ENCODE measurements at places on chromosomes 16 and 17. TPM values are rescaled to one million over a fixed set of nuclear protein-coding genes. Genes with fewer than 3 reads are reported as not detected.

The SDR42E2 gene
- not detected for polyA plus RNA-seq

The MRPS23 gene
- polyA plus RNA-seq: 34.1 TPM

The STX1B gene
- polyA plus RNA-seq: 1.6 TPM

The RASL10B gene
- 3.2 TPM for polyA plus RNA-seq

The CACNG5 gene
- not detected for polyA plus RNA-seq

DNA sequence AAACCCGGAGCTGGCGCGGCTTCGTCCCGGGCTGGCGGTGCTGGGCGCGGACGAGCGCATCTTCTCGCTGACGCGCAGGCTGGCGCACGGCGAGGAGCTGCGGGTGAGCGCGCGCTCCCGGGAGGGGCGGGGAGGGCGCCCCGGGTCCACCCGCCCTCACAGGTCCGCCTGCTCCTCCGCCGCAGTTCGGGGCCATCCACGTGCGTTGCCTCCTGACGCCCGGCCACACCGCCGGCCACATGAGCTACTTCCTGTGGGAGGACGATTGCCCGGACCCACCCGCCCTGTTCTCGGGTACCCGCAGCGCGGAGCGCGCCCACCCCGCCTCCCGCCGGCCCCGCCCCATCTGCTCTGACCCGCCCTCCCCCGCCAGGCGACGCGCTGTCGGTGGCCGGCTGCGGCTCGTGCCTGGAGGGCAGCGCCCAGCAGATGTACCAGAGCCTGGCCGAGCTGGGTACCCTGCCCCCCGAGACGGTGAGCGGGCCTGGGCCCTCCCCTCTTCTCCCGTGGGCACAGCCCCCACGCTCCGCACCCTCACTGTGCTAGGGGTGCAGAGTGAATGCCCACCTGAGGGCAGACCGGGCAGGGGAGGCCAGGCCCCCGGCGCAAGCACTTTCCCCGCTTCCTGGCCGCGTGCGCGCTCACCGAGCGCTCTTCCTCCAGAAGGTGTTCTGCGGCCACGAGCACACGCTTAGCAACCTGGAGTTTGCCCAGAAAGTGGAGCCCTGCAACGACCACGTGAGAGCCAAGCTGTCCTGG, 1.4 kb downstream of the HAGHL start:
- DNase-seq: no peak

GRCh38 chr16:66881014-66881417, 701 bp downstream of the PDP2 start:
- no peak for DNase-seq

GRCh38 chr17:9912121-9913099, 7.3 kb upstream of the RCVRN start:
- no peak for DNase-seq

- DNase-seq: no peak
Measured at GRCh38 chr16:5916711-5917191, 819.2 kb upstream of the EEF2KMT start.

GRCh38 chr16:67271446-67271845, 7.9 kb upstream of the PLEKHG4 start:
- DNase-seq: no peak

DNA sequence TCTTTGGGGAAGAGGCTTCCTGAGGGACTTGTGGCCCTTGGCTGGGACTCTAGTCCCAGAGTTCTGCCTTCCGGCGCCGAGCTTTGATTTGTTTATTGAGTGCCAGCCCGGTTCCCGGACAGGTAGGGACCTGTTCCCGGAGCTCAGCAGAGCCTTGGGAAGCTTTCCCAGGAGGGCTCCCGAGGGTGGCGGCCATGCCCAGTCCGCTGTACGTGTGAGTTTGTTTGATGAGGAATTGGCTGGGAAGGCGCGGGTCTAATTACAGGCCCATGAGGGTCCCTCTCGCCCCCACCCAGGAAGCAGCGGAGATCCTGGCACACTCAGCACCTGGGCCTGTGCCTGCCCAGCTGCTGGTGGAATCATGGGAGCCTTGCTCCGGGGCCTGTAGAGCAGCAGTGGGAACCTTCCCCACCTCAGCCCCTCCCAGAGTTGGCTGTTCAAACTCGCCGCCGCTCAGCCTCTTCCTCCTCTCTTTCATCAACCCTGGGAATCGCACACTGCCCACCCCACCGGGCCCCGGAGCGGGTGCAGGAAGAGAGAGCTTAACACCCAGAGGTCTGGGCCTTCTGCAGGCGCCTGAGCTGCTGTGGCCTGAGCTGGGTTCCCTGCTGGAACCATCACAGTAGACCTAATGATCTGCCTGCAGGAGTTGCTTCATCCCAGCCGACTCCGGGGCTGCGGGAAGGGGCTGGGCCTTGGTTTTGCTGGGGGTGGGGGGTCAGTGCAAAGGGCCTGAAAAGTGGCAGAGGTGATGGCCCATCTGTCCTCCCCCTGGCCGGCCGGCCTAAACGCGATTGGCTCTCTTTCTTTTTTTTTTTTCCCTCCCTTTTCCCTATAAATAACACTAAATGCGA, 313.7 kb downstream of the SEC14L1 start:
- no peak for DNase-seq

- DNase-seq: no peak
Measured at GRCh38 chr17:40089077-40089895, 11.1 kb downstream of the NR1D1 start.

- DNase-seq: no peak
Measured at GRCh38 chr17:14296166-14296910, 4.5 kb upstream of the HS3ST3B1 start.

GRCh38 chr16:61887903-61888302, 148.3 kb downstream of the CDH8 start:
- DNase-seq: no peak

DNA sequence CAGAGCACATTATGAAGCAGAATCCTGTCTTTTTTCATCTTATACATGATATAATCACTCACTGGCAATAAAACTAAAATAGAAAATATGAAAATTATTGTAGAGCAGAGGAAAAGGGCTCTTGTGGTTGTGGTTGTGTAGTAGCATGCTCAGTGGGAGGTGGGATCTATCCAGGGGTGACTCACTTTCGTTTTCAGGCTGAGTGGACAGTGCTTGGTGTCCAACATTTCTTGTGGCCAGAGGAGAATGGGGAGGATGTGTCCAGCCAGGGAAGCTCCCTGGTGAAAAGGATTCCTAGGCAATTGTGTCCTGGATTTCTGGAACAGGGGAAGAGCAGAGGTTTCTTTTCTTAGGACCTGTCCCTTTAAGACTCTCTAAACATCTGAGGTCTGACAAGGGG, 31.9 kb upstream of the CPHXL start:
- DNase-seq: no peak

GRCh38 chr16:87235810-87236515, 81.2 kb downstream of the C16orf95 start:
- no peak for DNase-seq

DNA sequence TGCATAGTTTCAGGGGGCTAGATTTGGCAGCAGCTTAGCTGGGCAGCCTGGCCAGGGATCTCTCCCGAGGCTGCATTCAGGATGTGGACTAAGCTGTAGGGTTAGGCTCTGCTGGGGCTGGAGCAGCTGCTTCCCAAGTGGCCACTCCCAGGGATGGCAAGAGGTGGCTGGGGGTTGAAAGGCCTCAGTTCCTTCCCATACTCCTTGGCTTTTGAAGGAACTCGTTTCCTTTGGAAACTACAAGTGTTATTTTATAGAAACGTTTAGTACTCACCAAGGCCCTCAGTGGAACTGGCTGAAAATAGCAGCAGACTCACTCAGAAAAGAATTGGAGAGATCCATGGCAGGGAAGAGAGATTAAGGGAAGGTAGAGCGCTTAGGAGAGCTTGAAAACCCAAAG, 76.4 kb downstream of the WWP2 start:
- no peak for DNase-seq

- DNase-seq: no peak
Measured at GRCh38 chr16:10086620-10087019, 95.6 kb downstream of the GRIN2A start.

DNA sequence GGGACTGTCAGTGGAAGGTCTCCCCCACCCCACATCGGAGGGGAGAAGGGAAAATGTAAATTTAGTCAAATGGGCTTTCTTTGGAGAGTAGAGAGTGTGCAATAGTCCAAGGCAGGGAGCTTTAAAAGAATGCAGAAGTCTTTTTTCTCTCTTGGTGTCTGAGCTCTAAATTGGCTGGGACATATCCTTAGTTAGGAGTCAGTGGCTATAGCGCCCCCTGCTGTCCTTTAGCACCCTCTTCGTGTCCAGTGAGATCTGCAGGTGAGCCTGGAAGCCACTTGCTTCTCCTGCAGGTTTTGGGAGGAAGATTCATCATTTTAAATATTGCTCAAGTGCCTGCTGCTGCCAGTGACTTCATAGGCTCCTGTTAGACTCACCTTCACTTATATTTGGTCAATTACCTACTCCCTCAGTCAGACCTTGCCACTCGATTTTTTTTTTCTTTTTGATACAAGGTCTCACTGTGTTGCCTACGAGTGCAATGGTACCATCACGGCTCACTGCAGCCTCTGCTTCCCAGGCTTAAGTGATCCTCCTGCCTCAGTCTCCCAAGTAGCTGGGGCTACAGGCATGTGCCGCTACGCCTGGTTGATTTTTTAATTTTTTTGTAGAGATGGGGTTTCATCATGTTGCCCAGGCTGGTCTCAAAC, 174.8 kb downstream of the PRKCB start:
- peak; percentile 4 for DNase-seq

DNA sequence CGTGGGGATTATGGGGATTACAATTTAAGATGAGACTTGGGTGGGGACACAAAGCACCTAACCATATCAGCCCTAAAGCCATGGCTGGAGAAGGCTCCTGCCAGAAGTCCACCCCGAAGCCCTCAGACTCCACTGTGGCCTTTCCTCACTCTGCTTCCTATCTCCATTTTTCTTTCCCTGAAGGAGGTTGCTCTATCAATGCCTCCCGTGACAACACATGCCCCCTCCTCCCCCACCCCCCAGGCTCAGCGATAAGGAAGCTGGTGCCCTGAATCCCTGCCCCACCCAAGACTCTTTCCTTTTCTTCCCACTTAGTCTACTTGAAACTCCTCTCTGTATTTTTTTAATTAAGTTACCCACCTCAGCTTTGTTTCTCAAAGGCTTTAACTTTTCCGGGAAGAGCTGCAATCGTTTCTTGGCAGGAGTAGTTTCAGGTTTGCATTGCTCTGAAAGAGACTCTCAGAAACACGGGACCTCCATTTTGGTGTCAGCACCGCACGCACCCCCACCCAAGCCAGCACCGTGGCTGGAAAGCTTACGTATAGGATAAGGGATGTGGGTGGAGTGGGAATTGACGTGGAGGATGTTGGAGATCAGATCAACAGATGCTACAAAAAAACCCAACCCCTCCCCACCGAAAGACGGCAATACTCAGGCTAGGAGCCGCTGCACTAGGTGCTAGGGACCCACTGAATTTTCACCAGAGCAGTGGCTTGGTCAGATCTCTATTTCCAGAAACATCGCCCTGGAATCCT, 15.2 kb upstream of the CA4 start:
- no peak for DNase-seq

- DNase-seq: no peak
Measured at GRCh38 chr16:80591071-80591915, 50.5 kb downstream of the DYNLRB2 start.

DNA sequence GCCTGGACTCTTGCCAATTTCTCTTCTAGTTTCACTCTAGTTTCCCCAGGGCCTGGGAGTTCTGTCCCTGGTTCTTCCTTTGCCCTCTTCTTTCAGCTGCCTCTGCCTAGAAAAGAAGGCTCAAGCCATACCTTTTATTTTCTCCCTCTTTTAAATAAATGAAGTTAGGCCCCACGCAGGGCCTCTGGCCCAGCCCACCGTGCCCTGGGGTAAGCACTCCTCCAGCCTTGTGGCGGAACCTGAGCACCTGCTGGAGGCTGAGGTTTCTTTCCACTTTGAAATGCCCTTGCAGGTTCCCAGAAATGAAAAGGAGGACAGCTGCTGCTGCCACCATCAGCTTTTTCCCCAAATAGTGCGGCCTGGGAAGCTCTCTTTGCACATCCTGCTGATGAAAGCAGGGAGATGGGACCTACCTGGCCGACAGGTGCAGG, 139.4 kb downstream of the CCDC182 start:
- DNase-seq: no peak

GRCh38 chr17:62703261-62703775, 75.8 kb downstream of the MRC2 start:
- no peak for DNase-seq

DNA sequence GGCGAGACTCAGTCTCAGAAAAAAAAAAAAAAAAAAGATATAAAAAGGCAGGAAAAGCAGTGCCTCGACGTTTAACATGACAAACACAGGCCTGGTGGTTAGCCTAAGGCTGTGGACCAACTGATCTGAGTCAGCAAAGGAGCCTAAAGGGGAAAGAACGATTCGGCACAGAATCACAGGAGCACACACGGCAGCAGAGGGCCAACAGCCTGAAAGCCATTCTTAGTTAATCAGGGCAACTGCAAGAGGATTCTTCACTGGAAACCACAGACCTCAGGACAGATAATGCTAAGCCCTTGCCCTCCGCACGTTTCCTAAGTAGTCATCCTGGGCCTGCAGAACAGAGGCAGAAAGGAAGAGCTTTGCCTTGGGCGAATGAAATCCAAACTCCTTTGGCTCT, 14.7 kb downstream of the TMEM11 start:
- DNase-seq: peak; percentile 83

- DNase-seq: no peak
Measured at GRCh38 chr17:30824002-30824355, 513 bp downstream of the CRLF3 start.

GRCh38 chr16:54285414-54286089, 1.0 kb downstream of the IRX3 start:
- DNase-seq: no peak

GRCh38 chr16:67186550-67186950, 2.8 kb upstream of the MATCAP1 start:
- no peak for DNase-seq

- DNase-seq: no peak
Measured at GRCh38 chr16:64162613-64163375, 959.1 kb downstream of the CDH11 start.

- DNase-seq: peak; percentile 52
Measured at GRCh38 chr16:11312718-11313492, 31.8 kb upstream of the PRM1 start.

- DNase-seq: no peak
Measured at GRCh38 chr17:15265131-15265530, at the start of gene PMP22. Gene PMP22 (minus strand): TSS chr17:15265326. CDS start chr17:15260727, 4,599 bp downstream.

- no peak for DNase-seq
Measured at GRCh38 chr17:68972119-68972704, 17.0 kb upstream of the ABCA8 start.

DNA sequence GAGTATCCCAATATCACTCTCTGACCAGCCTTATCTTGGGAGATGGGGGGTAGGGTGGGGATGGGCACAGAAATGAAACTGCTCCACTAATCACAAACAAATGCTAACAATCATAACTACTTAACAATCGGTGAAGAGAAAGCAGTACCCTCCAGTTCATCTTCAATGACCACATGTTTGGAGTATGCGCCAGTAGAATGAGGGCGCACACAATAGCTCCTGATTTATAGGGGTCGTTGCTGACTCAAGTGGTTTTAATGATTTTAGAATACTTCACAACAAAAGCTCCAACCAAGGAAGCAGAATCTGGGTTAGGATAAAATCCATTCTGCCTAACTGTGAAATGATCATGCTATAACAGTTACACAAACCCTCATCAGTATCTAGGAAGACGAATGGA, 184.4 kb downstream of the AATF start:
- DNase-seq: no peak

GRCh38 chr17:73924909-73925186, 278.6 kb upstream of the RPL38 start:
- no peak for DNase-seq

All from BJ (cell line).